Peyer's patch (tissue), 4 donors: ENCODE measurements at places on chromosomes 3 and 15.

DNA sequence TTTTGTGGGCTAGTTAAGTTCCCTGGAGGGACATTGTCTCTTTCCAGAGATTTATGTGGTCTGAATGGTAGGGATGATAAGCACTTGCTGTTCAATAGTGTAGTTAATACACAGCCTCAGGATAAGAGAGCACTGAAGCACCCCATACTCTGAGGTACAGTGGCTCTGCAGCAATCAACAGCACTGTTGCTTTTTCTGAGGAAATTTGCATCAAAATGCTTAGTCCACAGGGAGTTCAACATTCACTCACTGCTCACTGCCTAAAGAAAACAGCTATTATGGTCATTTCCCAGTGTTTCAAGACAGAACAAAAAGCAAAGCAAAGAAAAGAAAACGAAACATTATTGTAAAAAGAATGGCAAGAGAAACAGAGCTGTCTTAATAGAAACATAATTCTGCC is 441.9 kb downstream of the PLOD2 start:
- no peak for DNase-seq

GRCh38 chr15:69790632-69791031 is 307.1 kb downstream of the TLE3 start:
- DNase-seq, result peak; percentile 29

DNA sequence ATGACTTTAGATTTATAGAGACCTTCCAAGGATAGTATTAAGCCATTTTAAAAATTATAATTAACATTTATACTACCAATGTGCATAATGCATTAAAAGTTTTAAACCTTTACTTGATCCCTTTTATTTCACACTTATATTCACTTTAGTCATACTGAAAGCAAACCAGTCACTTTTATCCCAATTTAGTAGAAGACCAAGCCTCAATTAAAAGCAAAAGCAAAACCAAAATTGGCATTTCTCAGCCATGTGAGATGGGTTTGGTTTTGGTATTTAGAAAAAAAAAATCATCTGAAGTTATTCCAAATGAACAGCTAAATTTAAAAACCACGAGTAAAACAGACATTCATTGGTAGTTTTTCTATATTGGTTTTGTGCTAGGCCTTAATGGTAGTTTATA is 249.4 kb downstream of the LPP start:
- no peak for DNase-seq

DNA sequence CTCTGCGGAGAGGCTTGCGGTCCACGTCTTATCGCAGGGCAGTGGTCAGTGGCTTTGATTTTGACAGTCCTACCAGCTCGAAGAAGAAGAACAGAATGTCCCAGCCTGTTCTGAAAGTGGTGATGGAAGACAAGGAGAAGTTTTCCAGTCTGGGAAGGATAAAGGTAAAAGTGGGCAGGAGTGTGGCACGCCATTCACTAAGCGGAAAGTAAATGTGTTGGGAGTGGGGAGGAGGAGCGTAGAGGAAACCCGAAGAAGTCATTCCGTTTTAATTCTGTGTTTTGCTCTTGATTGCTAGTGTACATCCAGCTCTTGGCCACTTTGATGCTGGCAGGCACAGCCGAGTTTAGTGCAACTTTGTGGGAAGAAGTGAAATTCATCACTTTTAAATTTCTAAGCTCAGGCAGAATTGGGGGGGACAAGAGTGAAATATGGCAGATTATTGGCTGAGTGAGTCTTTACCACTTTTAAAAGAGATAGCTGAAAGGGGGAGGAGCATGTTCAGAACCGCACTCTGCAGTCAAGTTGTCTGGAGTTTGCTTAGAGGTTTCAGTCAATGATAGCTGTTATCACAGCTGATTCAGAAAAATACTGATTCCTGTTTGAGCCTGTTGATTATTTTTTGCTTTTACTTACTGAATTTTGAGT is 1.8 kb downstream of the ARHGEF26 start:
- no peak for DNase-seq

DNA sequence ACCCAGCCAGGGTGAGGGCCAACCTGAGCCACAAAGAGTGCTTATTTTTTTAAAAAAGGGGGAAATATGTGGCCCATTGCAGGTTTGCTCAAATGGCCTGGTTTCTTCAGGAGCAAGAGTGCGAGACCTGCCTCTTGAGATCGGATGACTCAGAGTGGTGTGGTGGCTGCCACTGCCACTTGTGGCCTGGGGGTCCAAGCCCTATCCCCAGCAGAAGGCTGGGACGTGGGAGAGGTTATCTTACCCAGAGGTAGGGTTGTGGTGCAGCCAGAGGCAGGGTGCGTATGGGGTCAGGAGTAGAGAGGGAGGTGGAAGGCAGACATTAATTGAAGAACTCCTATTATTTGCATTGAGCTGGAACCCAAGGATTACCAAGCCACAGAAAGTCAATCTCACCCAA is 83.2 kb upstream of the SMAD3 start:
- DNase-seq, result no peak
